Cerebellum (tissue), 4 donors: ENCODE measurements at places on chromosomes 13 and 19.

GRCh38 chr19:30587869-30588268, 215.7 kb downstream of the ZNF536 start:
- no peak for DNase-seq

- DNase-seq = no peak
These were observed 134.1 kb upstream of the RXFP2 start for GRCh38 chr13:31605076-31605860.

DNA sequence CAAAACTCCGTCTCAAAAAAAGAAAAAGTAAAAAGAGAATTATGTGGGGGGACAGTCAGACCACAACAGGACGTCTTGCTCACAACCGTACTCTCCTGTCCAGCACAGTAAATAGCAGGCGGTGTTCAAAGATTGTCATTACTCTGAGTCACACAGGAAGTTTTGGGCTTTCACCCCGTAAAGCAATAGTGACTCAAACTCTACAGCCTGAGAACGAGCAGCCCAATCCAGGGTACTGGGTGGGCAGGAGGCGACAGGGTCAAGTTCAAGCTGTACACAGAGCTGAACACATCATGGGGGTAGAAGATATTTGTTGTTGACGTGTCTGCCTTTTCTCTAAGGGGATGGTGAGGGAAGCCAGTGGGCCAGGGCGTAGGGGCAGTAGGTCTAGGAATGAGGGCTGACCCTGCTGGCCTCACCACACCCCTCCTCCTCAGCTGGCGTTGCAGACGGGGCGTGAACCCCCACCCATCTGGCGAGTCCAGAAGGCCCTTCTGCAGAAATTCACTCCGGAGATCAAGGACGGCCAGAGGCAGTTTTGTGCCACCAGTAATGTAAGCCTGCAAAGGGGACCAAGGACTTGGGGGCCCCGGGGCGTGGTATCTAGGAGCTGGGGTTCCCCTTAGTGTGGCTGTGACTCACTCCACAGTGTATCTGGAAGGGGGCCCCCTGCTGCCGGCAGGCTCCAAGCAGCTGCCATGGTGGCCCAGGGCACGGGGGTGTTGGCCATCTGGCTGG, 23.3 kb downstream of the PRR12 start:
- DNase-seq = no peak

DNA sequence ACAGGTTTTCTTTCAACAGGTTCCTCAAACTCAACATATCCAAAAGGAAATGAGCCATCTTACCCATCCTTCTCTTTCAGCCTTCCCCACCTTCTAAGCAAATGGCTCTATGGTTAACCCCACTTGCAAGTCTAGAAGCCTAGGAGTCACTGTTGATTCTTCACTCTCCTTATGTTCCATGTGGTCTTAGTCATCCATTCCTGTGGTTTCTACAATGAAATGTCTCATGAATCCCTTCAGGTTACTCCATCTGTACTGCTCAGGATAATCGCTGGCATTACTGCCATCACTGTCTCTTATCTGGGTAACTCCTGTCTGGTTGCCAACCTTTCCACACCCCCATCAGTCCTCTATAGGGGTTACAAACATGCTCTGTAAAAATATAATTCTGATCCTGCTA, 381.3 kb downstream of the ENOX1 start:
- DNase-seq = no peak
